ENCODE measurements at places on chromosomes 7 and 10. TPM values are rescaled to one million over a fixed set of nuclear protein-coding genes. Genes with fewer than 3 reads are reported as not detected.

Gene SHH
- 0.39 TPM for total RNA-seq

Gene MMD2
- not detected for total RNA-seq

Gene POLR2J3
- 43.8 TPM for total RNA-seq

Gene GPR26
- total RNA-seq, result not detected

Gene HSPA12A
- total RNA-seq, result 9.7 TPM

Gene AMPH
- total RNA-seq, result 0.10 TPM

Gene NUTM2D
- 1.3 TPM for total RNA-seq
